ENCODE measurements at places on chromosomes 12 and 14.

DNA sequence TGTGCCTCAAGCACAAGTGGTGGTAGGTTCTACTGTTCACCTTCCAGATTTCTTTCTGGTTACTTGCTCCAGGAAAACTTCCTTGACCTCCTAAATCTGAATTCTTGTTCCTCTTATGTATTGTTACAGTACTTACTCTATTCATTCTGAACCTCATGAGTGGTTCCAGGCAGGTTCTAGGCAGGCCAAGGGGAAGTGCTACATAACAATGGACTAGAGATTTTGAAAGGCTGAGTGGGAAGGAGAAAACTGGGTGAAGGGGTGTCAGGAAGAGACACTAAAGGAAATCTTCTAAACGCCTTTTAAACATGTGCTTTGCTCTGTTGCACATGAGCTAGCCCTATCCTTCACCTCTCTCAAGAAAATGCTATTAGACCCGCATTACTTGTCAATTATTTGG, 1.6 kb downstream of the YARS2 start:
- DNase-seq, result no peak

DNA sequence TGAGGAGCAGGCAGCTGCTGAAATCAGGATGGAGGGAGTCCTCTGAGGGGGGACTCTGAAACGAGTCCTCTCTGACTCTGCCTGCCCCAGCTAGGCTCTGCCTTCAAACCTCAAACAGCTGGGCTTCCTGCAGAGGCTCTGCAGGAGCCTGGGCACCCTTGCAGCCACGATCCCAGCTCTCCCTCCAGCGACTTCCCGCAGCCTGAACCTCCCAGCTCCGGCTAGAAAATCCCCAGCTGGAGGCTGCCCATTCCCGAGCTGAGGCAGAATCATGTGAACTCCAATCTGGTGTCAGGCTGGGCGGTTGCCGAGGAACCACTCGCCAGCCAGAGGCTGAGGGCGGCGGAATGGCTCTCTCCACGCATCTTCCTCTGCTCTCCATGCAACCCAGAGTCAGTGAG, at the start of gene GPR68:
Gene GPR68, minus strand, starts transcription at position 204 of the 401 bp plus-strand sequence. CDS start 9,654 bp downstream, outside the sequence.
- DNase-seq, result peak; percentile 56

- DNase-seq, result no peak
Observed at GRCh38 chr12:25293653-25294052, 42.9 kb upstream of the KRAS start.

GRCh38 chr12:58288190-58288589, 346.8 kb downstream of the ATP23 start:
- no peak for DNase-seq

- no peak for DNase-seq
Observed at GRCh38 chr12:127435439-127435838, 831.5 kb upstream of the TMEM132C start.

DNA sequence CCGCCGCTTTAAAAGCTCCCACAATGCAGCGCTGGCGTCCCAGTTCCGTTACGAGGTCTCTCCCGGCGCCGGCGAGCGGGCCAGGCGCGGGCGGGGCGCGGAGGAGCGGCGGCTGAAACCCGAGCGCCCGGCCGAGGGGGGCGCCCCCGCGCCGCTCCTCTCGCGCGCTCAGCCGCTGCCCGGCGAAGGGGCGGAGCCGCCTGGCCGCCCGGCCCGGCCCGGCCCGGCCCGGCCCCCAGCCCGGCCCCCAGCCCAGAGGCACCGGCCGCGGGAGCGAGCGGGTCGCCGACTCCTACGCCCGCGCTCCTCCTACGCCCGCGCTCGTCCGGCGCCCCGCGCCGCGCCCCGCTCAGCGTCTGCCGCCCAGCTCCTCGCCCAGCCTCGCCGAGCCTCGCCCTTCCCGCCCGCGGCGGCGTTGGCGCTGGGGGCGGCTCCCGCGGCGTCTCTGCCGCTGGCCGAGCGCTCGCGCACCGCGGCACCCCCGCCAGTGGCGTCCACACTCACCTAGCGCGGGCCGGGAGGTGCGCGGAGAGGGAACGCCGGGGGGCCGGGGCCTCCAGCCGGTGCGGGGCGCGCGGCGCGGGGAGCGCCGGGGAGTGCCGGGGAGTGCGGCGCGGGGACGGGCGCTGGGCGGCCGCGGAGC, at the start of gene RASSF8:
Gene RASSF8, plus strand, starts transcription at position 255 of the 643 bp plus-strand sequence. CDS start 96,662 bp downstream, outside the sequence.
- peak; percentile 3 for DNase-seq

- no peak for DNase-seq
Observed at GRCh38 chr14:70641548-70642302, at the start of gene TTC9. Gene TTC9, plus strand, starts transcription at chr14:70641916. Its CDS starts 214 bp downstream, at chr14:70642130.

GRCh38 chr12:110349514-110350151, 53.9 kb downstream of the ANAPC7 start:
- no peak for DNase-seq

- DNase-seq, result no peak
Observed at GRCh38 chr12:80617733-80618132, 89.7 kb upstream of the MYF6 start.

GRCh38 chr14:75279763-75280290, 1.2 kb downstream of the FOS start:
- no peak for DNase-seq

- peak; percentile 12 for DNase-seq
Observed at GRCh38 chr12:93908846-93909567, 231.8 kb downstream of the CRADD start.

DNA sequence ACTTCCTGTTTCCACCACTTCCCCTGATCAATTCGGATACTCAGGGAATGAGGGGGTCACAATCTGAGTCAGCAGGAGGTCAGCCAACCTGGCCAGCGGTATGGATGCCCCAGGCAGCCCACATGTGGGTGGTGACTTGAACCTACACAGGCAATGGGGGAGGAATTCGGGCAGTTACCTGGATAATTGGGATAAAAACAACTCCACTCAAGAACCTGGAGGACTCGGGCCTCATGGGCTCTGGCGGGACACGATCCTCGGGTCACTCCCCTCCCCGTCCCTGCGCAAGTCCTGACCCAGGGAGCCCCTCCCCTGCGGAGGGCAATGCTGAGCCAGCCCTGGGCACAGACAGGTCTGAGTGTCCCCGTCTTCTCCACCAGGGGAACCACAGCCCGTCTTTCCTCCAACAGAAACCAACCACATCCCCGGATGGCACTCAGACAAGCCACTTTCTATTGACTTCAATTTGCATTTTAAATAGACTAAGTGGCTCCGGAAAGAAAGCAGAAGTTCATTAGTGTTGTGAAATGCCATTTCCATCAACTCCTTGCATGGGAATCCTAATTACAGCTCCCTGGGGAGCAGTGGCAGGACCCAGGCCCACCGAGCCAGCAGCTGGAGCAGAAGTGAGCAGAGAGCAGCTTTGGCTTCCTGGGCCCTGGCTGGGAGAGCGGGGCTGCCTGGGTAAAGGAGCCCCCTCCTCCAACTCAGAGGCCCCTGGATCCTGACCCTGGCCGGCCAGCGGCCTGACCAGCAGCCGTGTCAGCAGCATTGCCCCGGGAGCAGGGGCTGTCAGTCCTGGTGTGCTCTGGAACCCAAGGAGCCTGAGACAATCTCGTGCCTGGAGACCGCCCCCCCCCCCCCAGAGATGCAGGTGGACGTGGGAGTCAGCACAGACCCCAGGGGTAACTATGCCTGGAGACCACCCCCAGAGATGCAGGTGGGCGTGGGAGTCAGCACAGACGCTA, 374.1 kb downstream of the ADGRD1 start:
- no peak for DNase-seq

GRCh38 chr14:89187501-89187900, 229.5 kb downstream of the FOXN3 start:
- DNase-seq, result no peak

GRCh38 chr12:89733579-89734201, 25.1 kb upstream of the ATP2B1 start:
- DNase-seq, result no peak

GRCh38 chr12:132327336-132328171, 1.8 kb downstream of the GALNT9 start:
- DNase-seq, result no peak

DNA sequence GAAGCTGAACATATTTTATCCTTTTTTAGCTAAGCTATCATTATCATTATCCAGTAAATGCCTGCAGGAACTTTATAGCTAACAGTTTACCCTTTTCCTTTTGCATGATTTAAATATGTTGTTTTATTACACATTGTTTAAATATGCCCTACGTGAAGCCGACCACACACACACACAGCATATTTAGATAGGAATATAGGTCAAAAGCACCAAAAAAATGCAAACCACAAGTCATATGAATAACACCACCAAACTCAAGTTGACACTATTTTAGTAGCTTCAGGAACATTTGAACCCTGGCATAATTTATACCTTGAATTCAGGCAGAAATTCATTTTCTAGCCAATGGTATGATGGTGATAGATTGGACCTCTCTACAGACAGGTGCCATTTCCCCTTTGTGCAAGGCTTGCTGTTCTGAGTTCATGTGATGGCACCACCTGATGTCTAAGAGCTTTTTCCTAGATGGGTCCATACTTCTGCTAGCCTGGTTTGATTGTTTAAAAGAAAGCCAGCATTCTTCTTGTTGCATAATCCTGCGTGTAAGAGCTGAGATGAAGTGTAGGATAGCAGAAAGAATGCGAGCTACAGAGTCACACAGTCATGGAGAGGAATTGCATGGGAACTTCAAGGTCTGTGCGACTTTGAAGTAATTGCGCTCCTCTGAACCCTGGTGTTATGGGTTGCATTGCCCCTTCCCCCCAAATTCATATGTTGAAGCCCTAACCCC, 454.8 kb upstream of the SOX5 start:
- no peak for DNase-seq

- DNase-seq, result no peak
Observed at GRCh38 chr12:68393417-68393816, 61.3 kb upstream of the MDM1 start.

GRCh38 chr12:63238892-63239291, 87.9 kb upstream of the AVPR1A start:
- DNase-seq, result no peak

- DNase-seq, result no peak
Observed at GRCh38 chr14:93186466-93186865, 1.3 kb downstream of the LYSET start.

All from NCI-H1092 (cell line).